ENCODE measurements at places on chromosomes 11 and 22.

DNA sequence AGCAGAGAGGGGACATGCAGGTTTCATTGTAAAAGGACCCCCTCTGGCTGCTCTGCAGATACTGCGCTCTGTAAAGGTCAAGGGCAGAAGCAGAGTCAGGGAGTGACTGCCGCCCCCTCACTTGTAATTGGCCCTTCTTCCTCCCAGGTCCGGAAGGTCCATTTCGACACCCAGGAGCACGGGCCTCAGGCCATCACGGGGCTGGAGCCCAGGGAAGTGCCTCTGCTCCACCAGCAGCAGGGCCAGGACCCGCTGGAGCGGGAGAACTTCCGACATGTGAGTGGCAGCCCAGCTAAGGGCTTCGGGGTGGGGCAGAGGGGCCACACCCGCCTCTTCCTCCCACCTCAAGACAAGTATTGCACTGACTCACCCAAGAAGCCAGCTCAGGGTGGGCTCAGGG, 24.0 kb upstream of the LRRC10B start:
- DNase-seq = no peak

DNA sequence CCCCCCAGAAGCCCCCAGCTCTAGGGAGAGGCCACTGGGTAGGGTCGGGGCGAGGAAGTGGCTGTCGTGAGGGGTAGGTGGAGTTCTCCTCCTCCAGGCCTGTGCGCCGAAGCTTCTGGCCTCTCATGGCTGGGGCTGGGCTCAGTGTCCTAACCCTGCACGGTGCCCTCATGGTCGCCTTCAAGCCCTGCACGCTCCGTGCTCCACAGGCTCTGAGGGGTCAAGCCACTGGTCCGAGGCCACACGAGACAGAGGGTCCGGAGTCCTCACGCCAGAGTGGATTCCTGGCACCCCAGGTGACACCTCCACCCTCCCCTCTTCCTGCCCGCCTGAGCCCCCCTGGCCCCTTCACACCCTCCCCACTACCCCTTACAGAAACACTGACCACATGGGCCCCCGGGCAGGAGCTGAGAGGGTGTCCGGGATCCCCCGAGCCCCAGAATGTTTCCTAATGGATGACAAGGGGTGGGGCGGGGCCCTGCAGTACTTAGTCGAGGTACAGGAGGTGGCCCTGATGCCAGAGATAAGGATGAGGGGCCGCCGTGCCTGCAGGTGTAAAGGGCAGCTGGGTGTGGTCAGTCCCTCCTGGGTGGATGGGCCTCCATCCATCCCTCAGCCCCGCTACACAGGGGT, 997 bp upstream of the CDHR5 start:
- DNase-seq = no peak

DNA sequence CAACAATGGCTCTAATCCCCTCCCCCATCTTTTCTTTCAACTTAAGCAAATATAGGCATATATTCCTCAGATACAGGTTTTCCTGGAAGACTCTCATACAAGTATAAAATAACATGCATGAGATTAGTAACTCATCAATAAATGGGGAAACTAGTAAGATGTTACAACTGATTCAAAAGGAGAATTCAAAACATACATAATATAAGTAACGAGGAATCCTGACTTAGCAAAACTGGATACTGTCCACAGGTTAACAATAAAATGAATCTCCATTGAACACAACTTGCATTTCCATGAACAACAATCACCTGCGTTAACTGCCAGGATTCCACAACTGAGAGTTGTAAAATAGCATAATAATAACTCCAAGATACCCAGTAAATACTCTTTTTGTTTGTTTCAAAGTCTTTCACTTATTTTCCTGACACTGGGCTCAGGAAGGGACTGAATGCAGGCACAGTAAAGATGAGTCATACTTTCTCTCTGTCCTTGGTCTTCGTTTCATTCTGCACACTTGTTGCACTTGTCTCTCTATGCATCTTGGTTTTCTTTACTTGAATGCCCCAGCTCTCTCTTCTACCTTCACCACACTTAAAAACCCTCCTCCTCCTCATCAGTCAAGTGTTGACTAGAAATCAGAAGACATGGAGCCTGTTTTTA, 8.1 kb downstream of the APIP start:
- no peak for DNase-seq

- no peak for DNase-seq
Observed at GRCh38 chr11:114311946-114312345, 15.7 kb downstream of the NNMT start.

DNA sequence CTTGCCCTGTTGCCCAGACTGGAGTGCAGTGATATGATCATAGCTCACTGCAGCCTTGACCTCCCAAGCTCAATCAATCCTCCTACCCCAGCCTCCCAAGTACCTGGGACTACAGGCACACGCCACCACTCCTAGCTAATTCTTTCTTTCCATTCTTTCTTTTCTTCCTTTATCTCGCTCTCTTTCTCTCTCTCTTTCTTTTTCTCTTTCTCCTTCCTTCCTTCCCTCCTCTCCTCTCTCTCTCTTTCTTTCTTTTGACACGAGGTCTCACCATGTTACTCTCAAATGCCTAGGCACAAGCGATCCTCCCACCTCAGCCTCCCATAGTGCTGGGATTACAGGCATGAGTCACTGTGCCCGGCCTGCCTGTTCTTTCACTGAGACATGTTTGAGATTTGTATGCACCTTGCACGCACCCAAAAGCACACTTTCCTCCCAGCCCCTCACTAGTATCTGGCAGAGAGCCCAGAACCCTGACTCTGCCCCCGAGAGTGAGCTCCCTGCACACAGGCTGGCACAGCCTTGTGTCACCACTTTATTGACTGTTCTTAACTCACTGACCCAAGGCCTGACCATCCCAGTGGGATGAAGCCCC, 56.8 kb downstream of the CD6 start:
- DNase-seq = no peak

DNA sequence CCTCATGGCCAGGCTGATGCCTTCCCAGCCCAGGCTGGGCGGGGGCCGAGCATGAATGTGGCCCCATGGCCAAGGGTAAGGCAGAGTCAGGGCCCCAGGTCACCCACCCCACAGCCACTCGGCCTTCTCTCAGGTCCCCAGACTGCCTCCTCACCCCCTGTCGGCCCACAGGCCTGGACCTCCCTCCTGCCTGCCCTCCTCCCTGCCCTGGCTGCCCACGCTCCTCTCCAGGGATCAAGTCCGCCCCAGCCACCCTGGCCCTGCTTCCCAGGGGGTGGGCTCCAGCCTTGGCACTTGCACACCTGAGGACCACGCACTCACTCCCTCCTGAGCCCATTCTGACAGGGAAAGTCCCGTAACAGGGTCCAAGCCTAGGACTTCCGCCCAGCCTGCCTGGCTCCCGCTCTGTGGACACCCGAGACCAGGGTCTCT, 37.8 kb upstream of the TH start:
- DNase-seq = no peak

DNA sequence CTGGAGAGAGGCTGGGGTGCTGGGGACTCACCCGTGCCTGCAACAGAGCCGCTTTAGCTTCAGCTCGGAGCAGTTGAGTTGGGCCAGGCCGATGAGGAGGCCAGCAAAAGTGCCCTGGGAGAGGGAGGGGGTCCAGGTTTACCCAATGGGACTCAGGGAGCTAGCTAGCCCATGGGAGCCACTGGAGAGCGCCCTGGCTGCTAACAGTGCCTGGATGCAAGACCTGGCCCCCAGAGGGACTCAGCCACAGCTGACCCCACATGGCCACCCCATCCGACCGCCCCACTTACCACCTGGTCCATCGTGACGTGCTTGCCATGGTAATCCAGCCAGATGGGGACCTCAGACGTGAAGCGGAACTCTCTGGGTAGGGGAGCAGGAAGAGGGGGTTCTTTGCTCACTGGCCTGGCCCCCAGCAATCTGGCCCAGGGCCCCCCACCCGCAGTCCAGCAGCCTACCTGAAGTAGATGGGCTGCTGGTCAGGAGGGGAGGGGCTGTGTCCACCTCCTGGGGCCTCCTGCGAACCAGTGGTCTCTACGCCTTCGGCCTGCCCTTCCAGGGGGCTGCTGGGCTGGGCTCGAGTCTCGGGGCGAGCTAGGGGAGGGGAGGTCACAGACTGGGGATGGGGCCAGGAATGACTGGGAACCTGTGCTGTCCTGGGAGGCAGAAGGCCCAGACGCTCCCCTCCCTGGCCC, 19.1 kb upstream of the EHD1 start:
- DNase-seq = no peak

GRCh38 chr11:104339380-104339831, 175.5 kb upstream of the PDGFD start:
- DNase-seq = no peak

GRCh38 chr11:121570453-121570852, 117.7 kb upstream of the SORL1-AS1 start:
- DNase-seq = no peak

DNA sequence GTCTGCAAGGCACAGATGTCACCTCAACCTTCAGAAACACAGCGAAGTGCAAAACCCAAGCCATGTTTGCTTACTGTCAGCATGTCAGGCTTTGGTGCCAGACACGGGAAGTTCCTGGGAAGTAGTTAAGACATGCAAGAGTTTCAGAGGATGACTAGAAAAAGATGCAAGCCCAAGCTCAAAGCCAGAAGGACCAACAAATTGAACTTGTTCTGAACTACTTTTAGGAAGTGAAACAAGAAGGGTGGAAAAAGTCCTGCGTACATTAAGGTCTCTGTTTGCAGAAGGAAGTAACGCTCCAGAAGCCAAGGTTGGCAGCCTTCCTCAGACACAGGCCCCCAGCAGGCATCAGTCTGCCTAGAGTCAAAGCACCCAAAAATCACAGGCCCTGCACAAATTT, 2.6 kb downstream of the AP1B1 start:
- DNase-seq = no peak

- DNase-seq = no peak
Observed at GRCh38 chr22:17269607-17270261, 50.5 kb upstream of the ADA2 start.

DNA sequence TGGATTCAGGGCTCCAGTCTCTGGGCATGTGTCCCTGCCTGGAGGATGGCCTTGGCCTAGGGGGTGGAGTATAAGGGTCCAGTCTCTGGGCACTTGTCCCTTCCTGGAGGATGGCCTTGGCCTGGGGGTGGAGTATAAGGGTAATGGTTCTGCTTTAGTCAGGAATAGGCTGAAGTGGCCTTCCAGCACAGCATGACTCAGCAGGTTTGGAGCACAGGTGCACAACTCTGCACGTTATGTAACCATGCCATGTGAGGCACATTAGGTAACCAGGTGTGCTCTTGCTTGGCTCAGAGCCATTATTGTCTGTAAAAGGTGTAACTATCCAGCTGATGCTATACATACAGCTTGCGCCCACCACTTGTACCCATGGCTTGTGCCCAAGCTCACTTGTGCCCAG, 48.4 kb upstream of the POLD3 start:
- DNase-seq = no peak

GRCh38 chr11:5224538-5225479, 2.1 kb downstream of the HBB start:
- no peak for DNase-seq

- no peak for DNase-seq
Observed at GRCh38 chr22:32066820-32067219, 23.8 kb downstream of the SLC5A1 start.

DNA sequence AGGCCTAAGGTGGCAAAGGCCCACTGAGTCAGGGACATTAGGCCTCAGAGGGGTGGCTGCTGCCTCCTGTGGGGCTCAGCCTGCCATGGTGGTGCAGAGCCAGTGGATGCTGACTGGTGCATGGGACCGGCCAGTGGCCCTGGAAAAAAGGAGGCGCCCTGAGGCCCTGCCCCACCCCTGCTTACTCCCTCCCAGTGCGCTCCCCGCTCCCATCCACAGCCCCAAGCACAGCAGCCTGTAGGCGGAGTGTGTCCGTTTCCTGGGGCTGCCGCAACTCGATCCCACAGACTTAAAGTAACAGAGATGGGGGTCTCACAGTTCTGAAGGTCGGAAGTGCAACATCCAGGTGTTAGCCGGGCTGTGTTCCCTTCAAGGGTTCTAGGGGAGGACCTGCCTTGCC, 38.4 kb upstream of the FADD start:
- no peak for DNase-seq

- no peak for DNase-seq
Observed at GRCh38 chr22:32063701-32064100, 20.6 kb downstream of the SLC5A1 start.

DNA sequence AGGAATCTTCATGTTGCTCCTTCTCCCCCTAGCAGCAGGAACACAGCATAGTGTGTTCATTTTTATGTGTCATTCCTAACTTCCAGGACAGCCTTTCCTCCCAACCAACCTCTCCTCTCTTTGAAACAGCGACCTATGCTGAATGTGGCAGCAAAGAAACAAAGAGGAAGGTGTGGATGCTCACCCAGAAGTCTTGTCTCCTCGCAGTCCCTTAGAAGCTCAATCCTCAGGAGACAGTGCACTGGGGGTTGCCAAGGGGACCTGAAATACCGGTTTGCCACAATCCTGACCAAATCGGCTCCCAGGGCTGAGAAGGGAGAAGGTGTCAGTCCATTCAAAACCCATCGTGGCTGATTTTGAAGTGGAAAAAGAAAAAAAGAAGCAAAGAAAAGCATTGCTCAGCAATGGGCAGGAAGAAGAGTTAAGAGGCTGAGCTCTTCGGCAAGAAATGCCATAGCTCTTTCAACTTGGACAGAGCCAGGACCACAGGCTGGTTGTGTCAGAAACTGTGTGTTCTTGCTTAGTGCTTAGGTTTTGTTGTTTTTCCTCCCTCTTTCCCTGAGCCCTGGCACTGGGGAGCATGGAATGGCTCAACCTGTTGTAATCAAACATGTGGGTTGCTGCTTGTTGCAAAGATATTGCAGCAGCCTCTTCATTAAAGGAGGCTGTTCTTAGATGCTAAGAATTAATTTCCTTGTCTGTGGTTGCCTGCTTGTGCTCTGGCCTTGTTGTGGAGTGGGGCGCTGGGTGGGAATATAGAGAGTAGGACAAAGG, 30.4 kb upstream of the TENM4 start:
- DNase-seq = no peak

- no peak for DNase-seq
Observed at GRCh38 chr22:43478621-43479300, 66.9 kb downstream of the MPPED1 start.

- DNase-seq = no peak
Observed at GRCh38 chr11:86116386-86116726, 47.5 kb upstream of the PICALM start.

DNA sequence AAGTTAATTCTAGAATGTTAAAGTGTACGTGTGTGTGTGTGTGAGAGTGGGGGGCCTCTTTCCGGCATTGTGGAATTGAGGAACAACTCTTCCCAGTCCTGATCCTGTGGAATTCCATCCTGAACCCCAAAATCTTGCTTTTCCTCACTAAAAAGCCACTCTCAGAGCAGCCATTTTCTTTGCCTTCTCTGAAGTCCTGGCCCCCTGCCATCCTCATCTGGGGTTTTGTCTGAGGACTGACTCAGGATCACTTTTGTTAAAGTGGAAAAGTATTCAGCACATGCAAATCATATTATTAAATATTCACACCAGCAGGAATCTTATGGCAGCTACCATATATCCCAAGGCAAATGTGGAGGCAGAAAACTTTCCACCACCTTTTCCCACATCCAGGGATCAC, 3.8 kb downstream of the SCN4B start:
- no peak for DNase-seq

DNA sequence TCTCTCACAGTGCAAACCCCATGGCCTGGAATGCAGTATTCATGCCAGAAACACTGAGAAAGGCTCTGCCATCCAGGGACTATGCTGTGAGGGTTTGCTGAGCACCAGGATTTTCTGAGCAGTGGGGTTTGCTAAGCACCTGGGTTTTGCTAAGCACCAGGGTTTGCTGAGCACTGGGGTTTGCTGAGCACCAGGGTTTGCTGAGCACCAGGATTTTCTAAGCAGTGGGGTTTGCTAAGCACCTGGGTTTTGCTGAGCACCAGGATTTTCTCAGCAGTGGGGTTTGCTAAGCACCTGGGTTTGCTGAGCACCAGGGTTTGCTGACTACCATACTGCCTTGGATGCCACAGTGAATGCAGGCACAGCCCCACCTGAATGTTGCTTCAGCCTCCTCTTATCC, 48.3 kb upstream of the SMIM38 start:
- DNase-seq = no peak
